NCI-H187 (cell line): ENCODE measurements at places on chromosomes 11 and 22.
A peak's percentile ranks its signal among the peaks of the same experiment; 100 is the strongest.

GRCh38 chr11:101510591-101510990, 73.2 kb downstream of the TRPC6 start:
- DNase-seq, result no peak

DNA sequence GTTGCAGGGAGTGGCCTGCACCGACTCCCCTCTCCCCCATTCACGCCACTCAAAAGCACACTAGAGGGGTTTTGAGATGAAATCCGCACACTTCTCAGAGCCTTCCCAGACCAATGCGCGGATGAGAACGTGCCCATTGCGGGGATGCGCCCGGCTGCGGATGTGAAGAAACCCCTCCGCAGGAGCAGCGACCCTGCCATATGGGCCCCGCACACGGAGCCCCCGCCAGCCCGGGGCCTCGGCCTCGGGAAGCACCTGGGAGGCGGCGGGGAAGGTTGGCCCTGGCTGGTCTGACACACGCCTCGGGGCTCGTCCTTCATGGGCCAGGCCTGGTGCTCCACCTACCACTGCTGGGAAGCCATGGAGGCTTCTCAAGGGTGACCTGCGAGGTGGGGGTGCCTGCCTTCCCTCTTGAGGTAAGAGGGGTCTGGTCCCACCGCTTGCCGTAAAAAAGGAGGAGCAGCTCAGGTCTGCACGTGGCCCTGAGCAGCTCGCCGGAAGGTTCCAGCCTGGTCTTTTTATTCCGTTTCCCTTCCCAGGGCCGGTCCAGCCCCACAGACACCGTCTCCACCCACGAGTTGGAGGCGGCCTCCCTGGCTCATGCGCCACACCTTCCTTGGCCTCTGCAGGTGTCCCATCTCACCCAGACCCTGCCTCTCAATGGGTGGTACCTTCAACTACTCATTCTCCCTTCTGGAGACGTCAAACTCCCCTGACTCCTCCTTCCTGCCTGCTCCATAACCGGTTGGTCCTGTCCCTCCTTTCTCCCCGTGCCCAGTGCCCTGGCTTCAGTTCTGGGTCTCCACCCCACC, 39.4 kb downstream of the TRMU start:
- DNase-seq, result no peak

DNA sequence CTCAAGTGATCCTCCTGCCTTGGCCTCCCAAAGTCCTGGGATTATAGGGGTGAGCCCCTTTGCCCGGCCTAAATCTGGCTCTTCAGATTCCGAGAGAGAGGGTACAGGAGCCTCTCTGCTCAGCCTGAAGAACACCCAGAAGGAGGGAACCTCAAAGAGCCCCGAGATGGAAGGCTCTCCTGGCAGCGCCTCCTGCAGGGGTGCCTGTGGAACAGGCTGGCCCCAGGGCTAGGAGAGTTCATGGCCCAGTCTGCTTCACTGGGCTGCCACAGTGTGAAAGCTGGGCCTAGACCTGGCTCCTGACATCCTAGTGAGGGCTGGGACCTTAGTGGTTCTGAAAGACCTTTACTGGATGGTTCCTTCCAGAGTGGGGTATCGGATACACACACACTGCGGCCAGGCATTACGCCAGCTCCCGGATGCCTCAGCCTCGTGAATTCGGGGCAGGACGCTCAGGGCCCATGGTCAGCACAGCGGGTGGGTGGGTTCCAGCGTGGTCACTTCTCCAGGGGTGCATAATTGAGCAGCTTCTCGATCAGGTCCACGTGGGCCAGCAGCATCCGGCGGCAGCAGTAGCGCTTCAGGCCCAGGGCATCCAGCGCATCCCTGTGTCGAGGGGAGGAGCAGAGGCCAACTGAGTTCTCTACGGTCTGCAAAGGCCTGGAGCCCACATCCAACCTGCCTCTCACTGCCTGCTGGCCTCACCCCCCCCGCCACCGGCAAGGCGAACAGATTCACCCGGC, 2.3 kb downstream of the POLR2L start:
- no peak for DNase-seq

DNA sequence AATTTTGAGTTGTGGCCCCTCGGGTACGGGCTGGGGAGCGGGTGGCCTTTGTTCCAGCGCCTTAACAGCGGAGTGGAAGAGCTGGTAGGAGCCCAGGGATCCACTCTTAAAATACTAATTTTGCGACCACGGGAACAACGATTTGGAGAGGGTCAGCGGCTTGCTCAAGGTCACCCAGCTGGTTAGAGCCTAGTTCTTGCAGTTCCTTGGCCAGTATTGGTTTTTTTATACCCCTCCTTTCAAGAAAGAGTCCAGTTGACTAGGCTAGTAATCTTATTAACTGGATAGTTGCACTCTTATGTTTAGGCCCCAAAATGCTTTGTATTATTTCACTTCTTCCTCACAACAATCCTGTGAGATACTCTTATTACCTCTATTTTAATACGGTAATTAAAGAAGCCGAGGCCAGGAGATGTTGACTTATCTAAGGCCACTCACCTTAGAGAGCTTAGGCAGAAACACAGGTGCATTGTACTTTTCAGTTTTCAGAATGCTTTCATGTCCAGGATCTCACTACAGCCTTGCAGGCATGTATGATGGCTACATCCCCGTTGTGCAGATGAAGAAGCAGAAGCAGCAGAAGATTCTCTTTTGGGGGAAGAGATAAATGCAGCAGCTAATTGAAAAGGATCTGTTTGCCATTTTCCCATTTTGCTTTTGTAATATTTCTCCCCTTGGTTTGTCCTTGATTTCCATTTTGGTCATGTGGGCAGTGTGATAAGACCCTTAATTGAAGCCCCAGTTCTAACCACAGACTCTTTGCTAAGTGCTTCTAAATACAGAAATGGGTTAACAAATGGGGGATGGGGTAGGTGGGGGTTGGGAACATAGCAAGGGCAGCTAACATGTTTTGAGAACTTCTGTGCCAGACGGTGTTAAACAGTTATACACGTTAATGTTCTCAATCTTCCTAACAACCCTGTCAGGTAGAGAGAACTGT, 1.4 kb downstream of the SREBF2 start:
- DNase-seq, result no peak

DNA sequence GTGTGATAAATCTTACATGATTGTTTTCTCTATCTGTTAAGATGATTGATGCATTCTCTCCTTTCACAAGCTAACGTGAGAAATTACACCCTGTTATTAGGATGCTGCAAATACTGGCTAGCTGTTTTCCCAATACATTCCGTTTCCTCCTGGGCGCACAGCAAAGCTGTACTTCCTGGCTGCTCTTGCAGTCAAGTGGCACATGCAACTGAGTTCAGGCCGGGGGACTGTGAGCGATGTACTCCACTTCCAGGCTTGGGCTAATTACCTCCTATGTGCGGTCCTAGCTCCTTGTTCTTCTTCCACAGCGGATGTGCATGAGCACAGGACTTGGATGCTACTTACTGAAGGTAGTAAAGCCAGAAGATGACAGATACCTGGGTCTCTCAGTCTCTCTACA, 234.9 kb upstream of the SESN3 start:
- DNase-seq, result no peak

- DNase-seq, result no peak
Measured at GRCh38 chr11:60720460-60720859, 4.1 kb upstream of the MS4A18 start.

GRCh38 chr11:115488945-115489344, 15.3 kb downstream of the CADM1 start:
- DNase-seq, result no peak

- DNase-seq, result no peak
Measured at GRCh38 chr11:32050264-32050663, 40.6 kb upstream of the RCN1 start.

- DNase-seq, result no peak
Measured at GRCh38 chr11:125519860-125520834, 24.1 kb upstream of the FEZ1 start.

DNA sequence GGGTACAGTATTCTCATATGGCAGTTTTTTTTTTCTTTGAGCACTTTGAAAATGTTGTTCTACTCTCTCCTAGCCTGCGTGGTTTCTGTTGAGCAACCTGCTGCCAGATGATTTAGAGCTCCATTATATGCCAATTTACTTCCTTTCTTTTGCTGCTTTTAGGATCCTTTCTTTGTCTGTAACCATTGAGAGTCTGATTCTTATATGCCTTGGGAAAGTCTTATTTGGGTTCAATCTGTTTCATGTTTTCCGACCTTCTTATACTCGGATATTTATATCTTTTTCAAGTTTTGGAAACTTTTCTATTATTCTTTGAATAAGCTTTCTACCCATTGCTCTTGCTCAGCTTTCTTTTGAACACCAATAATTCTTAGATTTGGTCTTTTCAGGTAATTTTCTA, 138.1 kb upstream of the RAG2 start:
- DNase-seq, result no peak

- no peak for DNase-seq
Measured at GRCh38 chr11:73158356-73159051, 16.4 kb upstream of the FCHSD2 start.

- no peak for DNase-seq
Measured at GRCh38 chr11:4808476-4808875, 4.3 kb upstream of the OR52R1 start.

DNA sequence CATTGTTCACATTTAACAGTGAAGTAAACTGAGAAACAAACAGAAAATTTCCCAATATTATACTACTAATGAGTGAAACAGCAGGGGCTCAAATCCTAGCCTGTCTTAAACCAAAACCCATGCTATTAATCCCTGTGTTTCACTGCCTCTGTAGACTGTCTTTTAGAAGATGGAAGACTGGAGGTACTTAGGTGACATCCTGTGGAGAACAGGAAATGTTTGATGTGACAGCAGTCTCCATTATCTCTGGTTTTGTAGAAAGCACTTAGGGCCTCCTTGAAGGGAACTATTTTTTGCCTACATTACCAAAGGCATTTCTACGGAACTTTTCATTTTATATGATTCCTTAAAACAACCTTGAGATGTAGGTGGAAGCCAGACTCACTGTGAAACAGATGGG, 288.1 kb upstream of the SORL1-AS1 start:
- no peak for DNase-seq

- no peak for DNase-seq
Measured at GRCh38 chr22:26302726-26303125, 126.3 kb upstream of the ASPHD2 start.

- DNase-seq, result no peak
Measured at GRCh38 chr22:37334859-37335805, 52.8 kb downstream of the CYTH4 start.

- DNase-seq, result peak; percentile 47
Measured at GRCh38 chr11:62905927-62906531, 15.1 kb downstream of the CHRM1 start.

GRCh38 chr11:130891326-130891725, 25.0 kb downstream of the SNX19 start:
- no peak for DNase-seq

GRCh38 chr11:119134389-119134978, 13.1 kb downstream of the HINFP start:
- DNase-seq, result no peak

DNA sequence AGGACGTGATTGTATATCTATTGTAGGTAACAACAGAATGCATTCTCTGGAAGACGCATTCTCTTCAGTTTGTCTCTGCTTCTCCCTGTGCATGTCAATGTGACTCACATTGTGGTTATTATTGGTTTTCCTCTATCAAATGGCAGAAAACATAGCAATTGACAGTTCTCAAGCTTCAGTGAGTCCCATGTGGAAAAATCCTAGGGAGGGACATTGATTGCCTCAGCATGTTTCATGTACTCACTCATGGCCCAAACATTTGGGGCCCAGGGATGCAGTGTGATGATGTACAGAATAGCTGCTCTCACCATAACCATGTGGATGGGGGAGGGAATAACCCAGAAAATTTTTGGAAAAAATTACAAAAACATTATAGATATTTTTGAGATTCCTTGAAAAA, 9.3 kb upstream of the ARL14EP start:
- DNase-seq, result no peak

DNA sequence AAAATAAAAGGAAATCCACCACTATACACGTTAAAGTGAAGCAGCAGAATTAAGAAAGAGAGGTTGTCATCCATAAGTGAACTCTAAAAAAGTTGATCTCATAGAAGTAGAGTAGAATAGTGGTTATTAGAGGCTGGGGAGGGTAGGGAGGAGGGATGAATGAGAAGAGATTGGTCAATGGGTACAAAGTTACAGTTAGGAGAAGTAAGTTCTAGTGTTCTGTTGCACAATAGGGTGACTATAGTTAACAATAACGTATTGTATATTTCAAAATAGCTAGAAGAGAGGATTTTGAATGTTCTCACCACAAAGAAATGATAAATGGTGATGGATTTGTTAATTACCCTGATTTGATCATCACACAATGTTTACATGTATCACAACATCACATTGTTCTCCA, 72.0 kb downstream of the CD82 start:
- DNase-seq, result no peak

- no peak for DNase-seq
Measured at GRCh38 chr22:49992921-49993648, 19.5 kb downstream of the IL17REL start.

- DNase-seq, result no peak
Measured at GRCh38 chr11:114060392-114061047, 1.0 kb downstream of the ZBTB16 start.

GRCh38 chr11:71946144-71946571, 17.3 kb downstream of the RNF121 start:
- no peak for DNase-seq

DNA sequence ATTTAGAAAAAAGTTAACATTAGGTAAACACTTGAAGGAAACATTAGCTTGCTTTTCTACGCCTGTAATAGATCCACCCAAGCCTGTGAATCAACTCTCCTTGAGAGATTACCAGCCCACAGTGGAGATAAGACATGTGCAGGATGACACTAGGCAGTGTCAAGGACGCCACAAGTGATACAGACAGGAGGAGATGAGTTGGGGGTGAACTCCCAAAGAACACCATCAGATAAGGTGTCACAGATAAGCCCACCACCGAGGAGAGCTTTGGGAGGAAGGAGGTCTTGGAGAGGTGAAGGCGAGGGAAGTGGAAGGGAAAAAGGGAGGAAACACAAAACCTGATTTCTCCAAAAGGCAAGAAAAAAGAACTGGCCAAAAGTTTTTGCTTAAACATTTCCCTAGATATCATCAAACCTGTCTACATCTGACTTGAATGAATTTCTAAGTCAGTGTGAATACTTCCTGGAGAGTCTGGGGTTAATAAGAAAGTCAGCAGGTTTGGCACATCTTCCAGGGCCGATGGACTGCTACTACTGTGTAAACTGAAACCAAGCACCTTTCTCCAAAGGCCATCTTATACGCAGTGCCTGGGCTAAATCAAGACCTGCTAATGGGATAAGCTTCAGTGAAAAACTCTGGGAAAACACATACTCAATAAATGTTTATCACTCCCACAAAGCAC, 15.5 kb downstream of the CLTCL1 start:
- DNase-seq, result no peak

DNA sequence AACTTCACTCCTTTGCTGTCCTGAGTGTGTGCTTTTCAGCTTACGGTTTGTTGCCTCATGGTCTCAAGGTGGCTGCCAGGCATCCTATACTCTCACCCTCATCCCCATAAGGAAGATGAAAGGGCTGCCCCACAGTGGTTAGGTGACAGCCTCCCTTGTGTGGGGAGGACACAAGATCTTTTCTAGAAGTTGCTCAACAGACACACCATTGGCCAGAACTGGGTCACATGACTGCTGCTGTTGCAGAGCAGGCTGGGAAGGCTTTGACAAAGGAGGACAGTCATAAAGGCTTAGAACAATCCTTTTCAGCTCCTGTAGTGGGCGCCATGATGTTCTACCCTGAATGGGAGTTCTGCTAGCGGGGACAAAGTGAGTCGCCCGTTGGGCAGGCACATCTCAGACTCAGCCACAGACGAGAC, 69.7 kb upstream of the RASD2 start:
- DNase-seq, result no peak
